Stimulated activated naive CD8-positive, alpha-beta T cell treated with anti-CD3 and anti-CD28 coated beads, Interleukin-15, amount 100 ng/mL, for 72 hours (primary cell): ENCODE measurements at places on chromosomes 6 and 20.
A peak's percentile ranks its signal among the peaks of the same experiment; 100 is the strongest.

- DNase-seq = no peak
Measured at GRCh38 chr6:113936093-113936934, 34.6 kb downstream of the HDAC2 start.

- DNase-seq = no peak
Measured at GRCh38 chr6:161192636-161193411, 81.0 kb downstream of the AGPAT4 start.

GRCh38 chr6:35147026-35147425, 5.9 kb upstream of the TCP11 start:
- no peak for DNase-seq

DNA sequence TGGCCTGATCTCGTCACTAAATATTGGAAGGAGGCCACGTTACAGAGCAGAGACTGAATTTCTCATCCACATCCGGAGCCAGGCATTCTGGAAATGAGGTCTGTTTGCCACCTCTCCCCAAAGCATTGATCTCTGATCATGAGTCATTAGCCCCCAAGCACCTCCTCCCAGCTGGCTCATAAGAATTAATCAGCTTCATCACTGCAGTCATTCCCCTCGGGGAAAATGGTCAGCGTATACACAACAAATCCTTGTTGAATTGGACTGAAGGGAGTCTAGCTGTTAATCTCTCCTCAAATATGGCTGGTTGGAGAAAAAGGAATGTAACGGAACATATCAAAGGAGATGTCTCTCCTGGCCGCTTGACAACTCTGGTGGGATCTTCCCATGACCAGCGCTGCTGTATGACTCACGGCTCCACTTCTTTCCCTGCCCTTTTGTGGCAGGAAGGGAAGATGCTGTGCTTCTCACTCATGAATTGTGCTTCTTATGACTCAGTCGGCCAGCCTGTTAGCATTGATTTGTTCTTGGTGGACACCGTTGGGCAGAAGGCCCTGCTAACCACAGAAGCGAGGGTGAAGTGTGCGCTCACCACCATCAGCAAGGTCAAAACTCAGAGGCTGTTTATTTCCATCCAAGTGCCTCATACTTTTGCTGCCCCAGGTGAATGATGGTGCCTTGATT, 76.7 kb downstream of the RNF182 start:
- DNase-seq = no peak

GRCh38 chr6:524803-525202, 132.1 kb downstream of the HUS1B start:
- no peak for DNase-seq

- no peak for DNase-seq
Measured at GRCh38 chr6:140897349-140897748, 1235.4 kb upstream of the GJE1 start.

- DNase-seq = no peak
Measured at GRCh38 chr6:54071821-54072340, 39.4 kb upstream of the MLIP start.

DNA sequence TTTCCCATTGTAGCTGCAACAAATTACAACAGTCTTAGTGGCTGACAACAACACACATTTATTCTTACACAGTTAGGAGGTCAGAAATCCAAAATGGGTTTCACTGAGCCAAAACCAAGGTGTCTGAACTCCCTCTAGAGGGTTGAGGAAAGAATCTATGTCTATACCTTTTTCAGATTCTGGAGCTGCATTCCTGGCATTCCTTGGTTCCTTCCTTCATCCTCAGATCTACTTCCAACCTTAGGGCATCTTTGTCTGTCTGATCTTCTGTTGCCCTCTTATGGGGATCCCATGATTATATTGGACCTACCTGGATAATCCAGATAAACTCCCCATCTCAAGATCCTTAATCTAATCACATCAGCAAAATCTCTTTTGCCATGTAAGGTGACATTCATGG, 540.9 kb upstream of the MAP3K7 start:
- no peak for DNase-seq

DNA sequence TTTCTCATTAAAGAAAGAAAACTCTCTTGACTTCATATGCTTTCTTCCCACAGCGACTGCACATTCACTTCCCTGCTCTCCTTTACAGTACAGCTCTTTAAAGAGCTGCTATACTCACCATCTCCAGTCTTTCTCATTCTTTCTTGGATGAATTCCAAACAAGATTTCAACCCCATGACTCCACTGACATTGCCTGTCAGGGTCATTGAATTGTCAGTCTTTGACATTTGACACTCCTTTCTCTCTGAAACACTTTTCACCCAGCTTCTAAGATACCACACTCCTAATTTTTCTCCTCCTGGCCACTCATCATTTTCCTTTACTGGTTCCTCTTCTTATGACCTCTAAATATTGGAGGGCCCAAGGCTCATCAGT, 811 bp upstream of the ARMH2 start:
- no peak for DNase-seq

DNA sequence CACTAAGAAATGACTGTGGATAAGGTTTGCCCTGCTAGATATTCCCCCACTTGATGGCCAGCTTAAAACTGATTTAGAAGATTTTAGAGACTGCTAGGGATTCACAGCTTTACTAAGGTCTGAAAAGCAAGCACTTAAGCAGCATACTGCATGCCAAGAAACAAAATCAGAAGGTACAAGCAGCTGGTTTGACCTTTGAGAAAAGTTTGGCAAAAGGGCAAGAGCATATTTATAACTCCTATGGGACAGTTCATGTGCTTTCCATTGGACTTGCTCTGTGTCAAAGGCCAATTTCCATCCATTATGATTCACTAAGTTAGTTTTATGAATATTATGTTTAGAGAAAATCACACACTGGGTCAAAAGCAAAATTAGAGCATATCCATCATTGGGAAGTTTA, 402.8 kb downstream of the PKHD1 start:
- DNase-seq = no peak

GRCh38 chr6:110609101-110609500, 132.7 kb upstream of the SLC22A16 start:
- no peak for DNase-seq

DNA sequence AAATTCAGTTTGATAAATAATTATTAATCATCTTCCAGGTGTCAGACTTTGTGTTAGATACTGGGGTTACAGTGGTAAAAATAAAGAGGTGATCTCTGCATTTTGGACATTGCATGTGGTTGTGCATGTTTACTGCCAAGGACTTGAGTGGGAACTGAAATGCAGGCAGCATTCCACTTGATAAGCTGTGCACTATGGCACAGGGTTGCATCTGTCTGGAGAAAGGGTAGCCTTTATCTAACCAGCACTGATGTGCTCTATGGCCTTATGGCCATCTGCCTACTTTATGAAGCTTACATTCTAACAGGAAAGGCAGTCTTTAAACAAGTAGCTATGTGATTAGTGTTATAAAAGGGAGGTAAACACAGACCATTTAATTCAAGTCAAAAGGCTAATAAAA, 53.0 kb upstream of the MLIP start:
- DNase-seq = no peak

GRCh38 chr6:11526156-11526505, 11.4 kb upstream of the TMEM170B start:
- DNase-seq = no peak

GRCh38 chr6:13166269-13166668, 162.1 kb downstream of the TBC1D7 start:
- no peak for DNase-seq

- no peak for DNase-seq
Measured at GRCh38 chr6:16237242-16237641, 1.1 kb upstream of the GMPR start.

- DNase-seq = no peak
Measured at GRCh38 chr6:156719395-156719719, 57.8 kb upstream of the ARID1B start.

GRCh38 chr20:38304845-38305447, 990 bp downstream of the BPI start:
- peak; percentile 18 for DNase-seq
